Ammon's horn (tissue), 1 donor: ENCODE measurements at places on chromosomes 7 and 10.

- DNase-seq, result peak; percentile 86
These were observed at the start of gene CAMK2G for GRCh38 chr10:73874267-73875138. CAMK2G (minus strand) TSS chr10:73874555; CDS start chr10:73874461, 94 bp downstream.

GRCh38 chr10:19816411-19817230 lies at the start of gene PLXDC2:
PLXDC2 (plus strand) TSS chr10:19816432.
- peak; percentile 72 for DNase-seq

DNA sequence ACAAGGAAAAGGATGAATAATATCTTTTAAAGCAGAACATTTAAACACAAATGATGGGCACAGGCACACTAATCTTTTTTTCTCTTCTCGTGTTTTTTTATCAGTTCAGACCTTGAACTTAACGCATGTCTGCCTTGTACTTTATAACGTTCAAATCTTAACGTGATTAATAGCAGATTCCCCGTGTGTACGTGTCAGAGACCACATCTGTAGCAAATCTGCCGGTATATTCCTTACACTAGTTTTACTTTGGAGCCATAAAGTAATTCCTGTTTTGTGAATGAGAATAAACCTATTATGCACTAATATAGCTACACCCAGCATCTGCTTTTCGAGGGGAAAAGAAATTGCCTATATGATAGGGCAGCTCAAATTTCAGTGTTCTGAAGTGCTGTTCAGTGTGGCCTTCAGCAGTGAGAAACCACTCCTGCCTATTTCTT lies 166.0 kb upstream of the TCF7L2 start:
- no peak for DNase-seq

GRCh38 chr10:91103384-91104192 lies 116.9 kb upstream of the PCGF5 start:
- no peak for DNase-seq

- peak; percentile 71 for DNase-seq
These were observed 2.4 kb upstream of the CNOT4 start for GRCh38 chr7:135512135-135512887.

DNA sequence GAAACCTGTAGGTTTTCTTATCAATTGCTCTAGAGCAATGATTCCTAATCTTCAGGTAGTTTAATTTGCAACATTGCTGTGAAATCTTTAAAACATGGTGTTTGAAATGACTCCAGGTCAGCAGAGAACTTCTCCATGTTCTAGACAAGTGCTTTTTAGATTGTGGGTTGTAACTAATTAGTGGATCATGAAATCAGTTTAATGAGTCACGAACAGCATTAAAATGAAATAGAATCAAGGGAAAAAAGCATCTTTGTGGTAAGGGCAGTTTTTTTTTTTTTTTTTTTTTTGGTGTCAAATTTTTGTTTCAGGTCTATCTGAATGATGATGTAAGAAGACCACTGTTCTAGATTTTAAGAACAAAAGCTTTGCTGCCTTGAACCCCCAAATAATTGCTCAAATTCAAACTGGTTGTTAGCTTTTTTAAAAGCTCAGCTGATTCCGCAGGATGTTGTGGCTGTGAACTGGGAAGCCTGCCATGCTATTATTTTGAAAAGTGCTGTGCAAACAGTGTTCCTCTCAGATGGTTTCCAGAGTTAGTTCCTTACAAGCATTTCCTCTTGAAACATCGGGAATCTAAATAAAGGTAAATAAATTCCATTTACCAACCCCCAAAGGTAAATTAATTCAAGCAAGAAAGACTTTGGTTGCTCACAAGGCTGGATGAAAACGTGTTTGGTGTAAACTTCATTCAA lies 13.1 kb upstream of the PDK4 start:
- DNase-seq, result peak; percentile 76

DNA sequence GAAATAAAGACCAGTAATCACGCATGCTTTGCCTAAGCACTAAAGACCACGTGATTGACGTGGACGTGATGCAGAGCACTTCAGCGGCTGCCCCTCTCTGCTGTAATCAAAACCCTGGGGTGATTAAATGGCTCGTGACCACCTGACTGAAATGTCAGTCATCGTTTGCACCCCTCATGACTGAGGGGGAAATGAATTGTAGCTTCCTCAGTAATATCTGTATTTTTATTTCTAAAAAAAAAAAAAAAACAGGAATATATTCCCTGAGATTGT lies 148.1 kb upstream of the RSU1 start:
- DNase-seq, result no peak

- DNase-seq, result no peak
These were observed 92.6 kb downstream of the LHPP start for GRCh38 chr10:124554085-124554858.

GRCh38 chr7:127114742-127115265 lies 137.9 kb downstream of the GRM8 start:
- DNase-seq, result no peak

GRCh38 chr7:20064974-20065862 lies 152.0 kb downstream of the MACC1 start:
- DNase-seq, result no peak

GRCh38 chr7:156673454-156673853 lies 32.9 kb downstream of the RNF32 start:
- DNase-seq, result no peak

DNA sequence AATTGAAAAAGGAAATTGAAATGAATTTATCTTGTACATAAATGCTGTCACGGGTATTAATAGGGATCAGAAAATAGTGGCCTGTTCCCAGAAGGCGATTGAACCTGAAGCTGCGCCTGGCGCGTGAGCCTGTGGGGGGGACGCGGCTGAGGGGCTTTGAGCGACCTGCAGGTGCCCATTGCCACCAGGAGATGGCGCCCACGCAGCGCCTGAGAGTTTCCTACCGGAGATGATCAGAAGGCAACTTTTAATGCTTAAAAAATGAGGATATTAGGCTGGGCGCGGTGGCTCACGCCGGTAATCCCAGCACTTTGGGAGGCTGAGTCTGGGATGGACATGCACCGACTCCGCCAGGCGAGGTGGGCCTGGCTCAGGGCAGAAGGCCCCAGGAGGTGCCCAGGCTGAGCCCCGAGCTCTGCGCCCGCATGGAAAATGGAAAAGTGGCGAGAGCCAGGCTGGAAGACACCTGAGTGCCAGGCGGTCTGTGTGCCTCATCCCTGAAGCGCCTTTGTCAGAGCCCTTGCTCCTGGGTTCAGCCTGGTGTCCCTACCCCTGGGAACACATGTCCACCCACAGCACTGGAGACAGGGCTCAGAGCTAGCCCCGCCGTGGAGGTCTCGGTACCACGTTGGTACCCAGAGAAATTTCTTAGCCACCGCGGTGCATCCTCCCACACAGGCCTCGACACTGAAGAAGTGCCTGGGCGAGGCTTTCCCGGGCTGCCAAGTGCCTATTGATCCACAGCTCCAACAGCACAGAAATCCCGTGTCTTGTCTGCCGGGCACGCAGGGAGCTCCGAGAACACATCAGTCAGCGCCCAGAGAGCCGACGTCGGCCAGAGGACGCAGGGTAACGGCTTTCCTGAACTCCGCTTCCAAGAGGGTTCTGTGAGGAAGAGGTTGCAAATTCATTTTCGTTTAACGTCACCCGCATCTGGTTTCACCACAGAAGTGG lies 117.4 kb downstream of the INPP5A start:
- peak; percentile 83 for DNase-seq

DNA sequence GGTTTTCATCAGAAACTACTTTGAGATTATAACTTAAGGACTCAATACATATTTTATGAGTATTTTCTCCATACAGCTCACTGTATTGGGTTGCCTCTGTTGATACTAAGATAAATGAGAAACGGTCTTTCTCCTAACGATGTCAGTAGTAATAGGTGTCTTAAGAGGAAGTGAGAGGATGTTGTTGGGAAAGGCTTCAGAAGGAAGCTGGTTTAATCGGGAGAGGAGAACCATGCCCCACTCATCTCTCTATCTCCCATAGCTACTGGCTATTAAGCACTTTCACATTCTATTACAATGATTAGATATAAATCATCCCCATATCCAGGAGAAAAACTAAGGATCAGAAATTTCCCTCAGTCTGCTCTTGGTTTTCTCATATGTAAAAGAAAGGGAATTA lies 2.0 kb downstream of the CLEC5A start:
- no peak for DNase-seq

DNA sequence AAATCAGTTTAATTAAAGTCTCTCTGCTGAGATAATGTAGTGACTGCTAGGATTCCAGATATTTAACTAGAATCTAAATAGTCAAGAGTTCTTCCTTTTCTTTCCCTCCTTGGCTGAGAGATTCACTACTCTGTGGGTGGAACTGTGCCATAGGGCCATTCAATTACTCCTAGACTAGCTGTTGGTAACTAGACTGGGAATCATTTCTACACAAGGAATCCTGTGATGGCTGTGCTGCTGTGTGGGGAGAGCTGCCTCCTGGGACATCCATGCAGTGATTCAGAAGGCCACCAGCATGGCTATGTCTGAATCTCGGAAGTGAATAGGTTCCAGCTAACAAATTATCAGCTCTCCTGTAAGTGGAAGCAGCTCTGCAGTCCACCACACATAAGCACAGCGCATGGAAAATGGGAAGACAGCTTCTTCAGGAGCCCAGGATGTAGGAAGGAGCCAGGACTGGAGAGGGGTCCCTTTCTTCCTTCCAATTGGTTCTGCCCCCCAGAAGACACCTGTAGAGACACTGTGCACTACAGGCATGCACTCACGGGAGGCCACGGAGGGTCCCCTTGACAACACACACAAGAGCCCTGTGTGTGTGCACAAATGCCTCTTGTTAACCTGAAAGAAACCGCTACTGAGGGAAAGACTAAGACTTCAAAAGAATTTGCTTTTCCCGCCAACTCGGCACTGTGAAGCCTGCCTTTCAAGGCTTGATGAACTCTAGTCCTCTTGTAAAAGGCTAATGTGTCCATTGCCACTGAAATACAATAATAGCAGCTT lies 66.5 kb downstream of the SCRN1 start:
- no peak for DNase-seq

- no peak for DNase-seq
These were observed 155.3 kb downstream of the SFMBT2 start for GRCh38 chr10:7255517-7255916.

DNA sequence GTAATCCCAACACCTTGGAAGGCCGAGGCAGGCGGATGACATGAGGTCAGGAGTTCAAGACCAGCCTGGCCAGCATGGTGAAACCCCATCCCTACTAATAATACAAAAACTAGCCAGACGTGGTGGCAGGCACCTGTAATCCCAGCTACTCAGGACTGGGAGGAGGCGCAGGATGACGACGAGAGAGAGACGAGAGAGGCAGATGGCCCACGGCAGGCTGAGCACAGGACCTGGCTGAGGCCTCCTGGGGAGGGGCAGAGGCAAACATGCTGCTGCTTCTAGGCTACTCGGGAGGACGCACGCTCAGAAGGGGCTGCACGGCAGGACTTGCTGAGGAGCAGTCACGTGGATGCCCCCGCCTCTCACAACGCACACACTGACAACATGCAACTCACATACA lies 22.4 kb downstream of the DIP2C start:
- no peak for DNase-seq

- DNase-seq, result no peak
These were observed 48.8 kb downstream of the ADCYAP1R1 start for GRCh38 chr7:31100871-31101270.

- peak; percentile 32 for DNase-seq
These were observed 65.7 kb downstream of the VWA2 start for GRCh38 chr10:114304571-114305421.

DNA sequence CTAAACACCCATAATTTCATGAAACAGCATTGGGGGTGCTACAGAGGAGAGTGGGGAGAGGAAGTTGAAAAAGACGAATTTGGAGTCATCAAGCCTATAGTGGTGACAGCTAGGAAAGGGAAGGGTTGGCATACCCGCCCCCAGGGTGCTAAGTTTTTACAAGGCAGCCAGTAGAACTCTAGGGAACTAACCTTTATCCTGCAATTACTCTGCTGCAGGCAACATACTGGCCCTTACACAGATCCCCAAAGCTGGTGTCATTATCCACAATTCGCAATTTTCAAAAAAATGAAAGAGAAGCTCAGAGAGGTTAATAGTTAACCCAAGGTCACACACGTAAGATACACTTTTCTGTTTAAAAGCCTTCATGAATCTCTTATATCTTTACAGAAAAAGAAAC lies 14.2 kb upstream of the SLC35B4 start:
- no peak for DNase-seq

DNA sequence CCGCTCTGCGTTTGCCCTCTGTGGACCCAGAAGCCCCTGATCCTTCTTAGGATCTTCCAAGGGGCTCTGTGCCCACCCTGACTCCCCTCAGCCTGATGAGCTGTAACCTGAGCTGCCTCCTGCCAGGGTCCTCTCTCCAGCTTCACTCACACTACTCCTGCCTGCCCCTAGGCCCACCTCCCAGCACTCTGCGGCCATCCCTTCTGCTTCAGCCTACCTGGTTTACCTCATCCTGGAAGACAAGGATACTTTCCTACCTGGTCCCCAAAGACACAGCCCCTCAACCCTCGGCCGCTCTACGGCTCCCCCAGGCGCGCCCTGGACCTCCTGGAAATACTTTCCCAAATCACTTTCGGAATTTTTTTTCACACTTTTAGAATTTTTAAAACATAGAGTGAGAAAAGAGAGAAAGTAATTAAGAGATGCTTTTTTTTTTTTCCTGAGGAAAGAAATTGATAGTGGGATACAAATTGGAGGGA lies 6.4 kb upstream of the ZNF862 start:
- DNase-seq, result no peak

DNA sequence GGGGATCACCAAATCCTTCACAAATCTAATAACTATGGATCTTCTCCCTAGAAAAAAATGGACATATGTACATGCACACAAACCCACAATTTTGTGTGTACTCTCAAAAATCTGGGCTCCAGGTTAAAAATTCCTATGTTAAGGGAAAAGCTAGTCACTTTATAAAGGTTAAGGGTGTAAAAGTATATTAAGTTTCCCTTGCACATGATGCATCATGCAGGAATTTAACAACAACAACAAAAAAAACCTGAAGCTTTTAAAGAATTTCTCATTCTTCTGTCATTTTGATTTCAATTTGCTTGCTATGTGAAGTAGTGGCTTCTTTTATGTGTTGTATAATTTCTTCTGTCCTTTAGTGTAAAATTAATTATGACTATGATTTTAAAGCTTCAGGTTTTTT lies 123.7 kb downstream of the CNOT4 start:
- DNase-seq, result no peak
